ENCODE measurements at places on chromosomes 2 and 18.

DNA sequence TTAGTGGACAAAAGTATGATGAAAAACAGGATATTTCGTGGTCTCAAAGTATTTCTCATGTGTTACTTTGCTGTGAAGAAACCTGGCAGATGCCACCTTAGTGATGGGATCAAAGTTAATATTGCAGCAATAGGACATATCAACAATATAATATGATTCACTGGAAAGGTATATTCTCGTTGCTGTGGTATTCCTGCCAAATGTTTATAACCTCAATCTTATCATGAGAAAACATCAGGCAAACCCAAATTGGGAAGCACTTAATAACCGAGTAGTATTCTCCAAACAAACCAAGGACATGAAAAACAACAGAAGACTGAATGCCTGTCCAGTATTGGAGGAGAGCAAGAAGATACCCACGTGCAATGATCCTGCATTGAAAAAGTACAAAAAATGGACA lies 302.6 kb upstream of the MC4R start:
- no peaks in the 10 kb centered on the region for H3K4me1 ChIP-seq
- no peak overlapping the region for H3K27ac ChIP-seq
- H3K27me3 ChIP-seq, result no peaks in the 10 kb centered on the region

DNA sequence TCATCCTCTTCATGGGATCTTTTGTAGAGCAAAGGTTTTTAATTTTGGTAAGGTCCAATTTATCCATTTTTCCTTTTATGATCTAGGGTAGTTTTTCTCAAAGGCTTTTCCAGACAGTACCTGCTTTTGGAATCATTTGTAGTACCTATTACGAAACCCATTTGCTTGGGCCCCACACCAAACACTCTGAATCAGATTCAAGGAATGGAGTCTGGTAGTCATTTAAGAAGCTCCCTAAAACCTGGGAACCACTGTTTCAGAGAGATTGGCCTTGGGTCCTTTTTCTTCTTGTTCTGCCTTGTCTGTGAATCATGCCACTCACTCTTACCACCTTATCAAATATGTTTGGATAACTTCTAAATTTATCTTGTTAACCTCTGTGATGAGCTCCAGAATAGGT lies 40.3 kb downstream of the OSBPL6 start:
- H3K27me3 ChIP-seq, result no peaks in the 10 kb centered on the region
- no peak overlapping the region for H3K27ac ChIP-seq
- H3K4me3 ChIP-seq, result no peak overlapping the region
- H3K36me3 ChIP-seq, result no peaks in the 10 kb centered on the region
- no peaks in the 10 kb centered on the region for H3K4me1 ChIP-seq

GRCh38 chr2:217617616-217618022 lies 385.2 kb downstream of the TNS1 start:
- H3K27me3 ChIP-seq, result no peaks in the 10 kb centered on the region
- DNase-seq, result no peak
- no peak overlapping the region for H3K27ac ChIP-seq
- H3K36me3 ChIP-seq, result no peaks in the 10 kb centered on the region
- H3K4me1 ChIP-seq, result no peaks in the 10 kb centered on the region

DNA sequence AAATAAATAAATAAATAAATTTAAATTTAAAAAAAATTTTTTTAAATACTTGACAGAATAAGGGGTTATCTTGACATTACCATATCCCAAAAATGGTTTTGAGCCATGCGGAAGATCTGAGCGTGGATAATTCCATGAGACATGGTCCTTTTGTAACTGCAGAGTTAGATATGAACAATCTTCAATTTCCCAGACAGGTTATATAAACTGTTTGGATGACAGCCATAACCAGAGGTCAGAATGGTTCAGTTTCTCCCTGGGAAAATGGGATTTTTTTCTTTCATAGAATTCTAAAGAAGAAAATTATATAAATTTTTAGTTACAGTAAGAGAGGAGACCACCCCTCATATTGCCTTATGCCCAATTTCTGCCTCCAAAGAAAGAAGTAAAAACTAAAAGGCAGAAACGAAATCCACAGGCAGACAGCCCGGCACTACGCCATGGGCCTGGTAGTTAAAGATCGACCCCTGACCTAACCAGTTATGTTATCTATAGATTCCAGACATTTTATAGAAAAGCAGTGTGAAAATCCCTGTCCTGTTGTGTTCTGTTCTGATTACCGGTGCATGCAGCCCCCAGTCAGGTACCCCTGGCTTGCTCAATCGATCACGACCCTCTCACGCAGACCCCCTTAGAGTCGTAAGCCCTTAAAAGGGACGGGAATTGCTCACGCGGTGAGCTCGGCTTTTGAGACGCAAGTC lies 3.0 kb downstream of the GALM start:
- H3K27ac ChIP-seq, result no peak overlapping the region
- no peak for DNase-seq
- no peaks in the 10 kb centered on the region for H3K27me3 ChIP-seq
- H3K36me3 ChIP-seq, result peaks cover 3% of the 10 kb centered on the region
- H3K4me3 ChIP-seq, result no peak overlapping the region

GRCh38 chr2:20171445-20171977 lies 53.4 kb downstream of the SDC1 start:
- no peak for DNase-seq
- H3K36me3 ChIP-seq, result no peaks in the 10 kb centered on the region
- no peak overlapping the region for H3K27ac ChIP-seq
- H3K4me1 ChIP-seq, result no peaks in the 10 kb centered on the region
- H3K4me3 ChIP-seq, result no peak overlapping the region

DNA sequence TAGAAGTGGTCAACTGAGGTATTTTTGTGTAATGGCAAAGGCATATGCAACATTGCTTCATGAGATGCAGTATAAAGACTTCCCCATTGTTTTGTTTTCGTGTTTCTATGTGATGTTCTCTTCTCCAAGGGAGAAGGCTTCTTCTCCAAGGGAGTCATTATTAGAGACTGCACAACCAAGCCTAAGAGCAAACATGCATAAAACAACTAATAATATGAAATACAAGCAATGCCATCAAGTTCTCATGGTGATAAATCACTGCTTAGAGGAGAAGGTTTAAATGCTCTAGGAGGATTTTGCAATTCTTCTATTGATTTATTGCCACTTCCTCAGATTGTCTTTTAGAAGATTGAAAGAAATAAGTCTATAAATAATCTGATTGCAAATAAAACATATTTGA lies 524.4 kb downstream of the IRS1 start:
- no peaks in the 10 kb centered on the region for H3K36me3 ChIP-seq
- DNase-seq, result no peak
- H3K27me3 ChIP-seq, result no peaks in the 10 kb centered on the region
- no peak overlapping the region for H3K27ac ChIP-seq

DNA sequence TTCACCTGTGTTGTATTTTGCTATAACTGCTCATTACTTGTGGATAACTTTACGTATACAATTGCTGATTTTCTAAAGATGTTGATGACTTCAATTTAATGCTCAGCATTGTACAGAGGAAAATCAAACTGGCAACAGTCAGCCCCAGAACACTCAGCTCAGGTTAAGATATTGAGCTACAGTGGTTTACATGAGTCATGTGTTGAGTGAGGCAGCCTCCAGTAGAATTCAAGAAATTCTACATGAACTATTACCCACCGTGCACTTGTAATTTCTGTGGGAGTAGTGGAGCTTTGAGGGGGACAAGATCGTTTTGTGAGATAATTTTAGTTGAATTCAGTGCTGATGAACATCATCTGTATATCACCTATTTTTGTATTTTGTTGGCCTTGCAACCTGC lies 292.3 kb downstream of the ALPK2 start:
- no peak overlapping the region for H3K27ac ChIP-seq
- no peaks in the 10 kb centered on the region for H3K4me1 ChIP-seq
- H3K4me3 ChIP-seq, result no peak overlapping the region
- no peak for DNase-seq

- no peak for DNase-seq
- H3K27ac ChIP-seq, result no peak overlapping the region
- H3K4me1 ChIP-seq, result peaks cover 3% of the 10 kb centered on the region
- no peak overlapping the region for H3K4me3 ChIP-seq
- no peaks in the 10 kb centered on the region for H3K27me3 ChIP-seq
Observed at GRCh38 chr2:200275295-200276013, 31.0 kb upstream of the SPATS2L start.

DNA sequence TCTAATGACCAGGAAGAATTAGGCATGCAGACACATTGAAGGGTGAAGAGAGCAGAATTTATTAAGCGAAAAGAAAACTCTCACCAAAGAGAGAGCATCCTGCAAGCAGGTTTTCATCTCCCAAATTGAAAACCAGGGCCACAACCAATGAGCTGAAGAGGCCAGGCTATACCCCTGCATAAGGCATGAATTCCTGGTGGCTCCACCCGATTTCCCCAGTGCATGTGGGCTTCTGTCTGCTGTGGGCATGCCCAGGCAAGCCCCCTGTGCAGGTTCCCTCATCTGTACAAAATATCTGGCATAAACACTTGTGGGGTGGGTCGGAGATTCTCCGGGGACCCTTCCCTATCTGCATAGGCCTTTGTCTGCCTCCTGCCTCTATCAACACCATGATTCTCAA lies 621.6 kb upstream of the LRRTM1 start:
- H3K27me3 ChIP-seq, result no peaks in the 10 kb centered on the region
- no peaks in the 10 kb centered on the region for H3K36me3 ChIP-seq

DNA sequence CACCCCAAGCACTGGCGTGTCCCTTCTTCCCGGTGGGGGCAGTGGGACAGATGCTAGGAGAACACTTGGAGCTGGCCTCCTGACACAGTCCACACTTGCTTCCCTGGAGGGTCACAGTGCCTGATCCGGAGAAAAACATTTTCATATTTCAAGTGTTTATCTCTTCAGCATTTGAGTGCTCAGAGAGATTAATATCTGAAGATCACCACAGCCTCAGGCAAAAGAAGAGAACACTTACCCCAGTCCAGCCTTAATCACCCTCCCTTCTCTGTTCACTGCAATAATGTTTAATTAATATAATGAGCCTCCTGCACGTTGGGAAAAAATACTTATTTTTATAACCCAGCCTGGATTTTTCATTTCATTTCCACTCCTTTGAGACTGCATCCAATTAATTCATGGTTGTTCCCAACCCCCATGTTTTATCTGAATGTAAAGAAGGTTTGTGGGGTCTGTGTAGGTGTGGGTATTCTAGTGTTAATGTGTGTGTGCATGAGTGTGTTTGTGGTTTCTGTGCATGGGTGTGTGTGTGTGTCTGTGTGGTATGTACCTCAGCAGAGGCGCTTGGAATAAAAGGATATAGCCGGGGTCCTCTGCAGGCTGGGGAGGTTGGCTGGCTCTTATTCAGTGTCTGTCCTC lies 72.1 kb downstream of the NRP2 start:
- no peaks in the 10 kb centered on the region for H3K36me3 ChIP-seq
- no peak for DNase-seq
- no peak overlapping the region for H3K4me3 ChIP-seq
- H3K27ac ChIP-seq, result no peak overlapping the region
- H3K27me3 ChIP-seq, result no peaks in the 10 kb centered on the region
- no peaks in the 10 kb centered on the region for H3K4me1 ChIP-seq

DNA sequence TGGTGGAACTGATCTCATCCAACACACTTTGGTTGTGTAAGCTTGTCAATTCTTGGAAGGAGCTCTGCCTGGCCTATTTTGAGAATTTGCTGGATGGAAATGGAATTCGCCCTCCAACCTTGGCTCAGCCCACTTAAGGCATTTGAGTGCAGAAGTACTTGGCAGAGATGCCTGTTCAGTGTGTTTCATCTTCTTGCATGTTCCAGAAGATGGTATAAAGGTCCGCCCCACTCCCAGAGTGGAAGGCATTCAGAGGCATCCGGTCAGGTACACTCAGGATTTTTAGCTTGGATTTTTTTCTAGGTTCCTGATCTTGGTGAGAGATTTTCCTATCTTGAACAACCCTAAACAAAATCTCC lies 61.3 kb upstream of the TXNDC2 start:
- no peak for DNase-seq
- H3K27ac ChIP-seq, result no peak overlapping the region
- peaks cover 16% of the 10 kb centered on the region for H3K4me1 ChIP-seq
- H3K36me3 ChIP-seq, result peaks cover 5% of the 10 kb centered on the region
- H3K27me3 ChIP-seq, result no peaks in the 10 kb centered on the region

DNA sequence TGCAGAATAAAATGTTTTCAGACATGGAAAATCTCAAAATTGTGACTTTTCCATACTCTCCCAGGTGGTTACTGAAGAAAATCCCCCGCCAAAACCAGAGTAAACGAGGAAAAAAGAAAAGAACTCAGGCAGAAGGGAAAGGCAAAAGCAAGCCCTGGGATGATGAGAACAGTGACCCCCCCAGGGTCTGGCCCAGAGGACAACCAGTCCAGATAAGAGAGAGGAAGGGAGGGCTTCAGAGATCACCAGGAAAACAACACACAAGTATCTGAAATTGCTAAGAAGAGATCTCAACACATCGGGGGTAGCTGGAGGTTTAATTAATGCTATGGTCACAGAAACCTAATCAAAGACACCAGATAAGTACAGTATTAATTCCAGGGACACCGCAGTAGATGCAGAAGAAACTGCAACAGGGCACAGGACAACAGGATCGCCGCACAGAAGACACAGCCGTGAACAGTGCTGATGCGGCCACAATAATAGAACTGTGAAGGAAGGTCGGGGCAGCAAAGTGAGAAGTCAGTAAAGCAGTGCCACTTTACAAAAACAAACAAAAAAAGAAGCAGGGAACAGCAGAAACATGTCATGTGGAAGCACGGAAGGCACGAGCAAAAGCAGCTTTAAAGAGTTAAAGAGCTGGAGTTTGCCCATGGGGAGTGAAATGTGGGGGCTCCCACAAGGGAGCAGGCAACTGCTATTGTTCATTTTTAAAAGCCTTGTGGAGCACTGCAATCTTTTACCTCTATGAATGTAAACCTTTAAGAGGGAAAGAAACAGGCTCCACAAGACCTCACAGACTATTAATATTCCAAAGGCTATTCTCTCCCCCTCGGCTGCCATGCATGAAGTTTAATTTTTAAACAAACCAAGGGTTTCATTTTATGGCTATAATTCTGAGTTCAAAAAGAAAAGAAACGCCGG lies 28.4 kb downstream of the FAM168B start:
- no peak overlapping the region for H3K27ac ChIP-seq
- no peak for DNase-seq
- peaks cover 70% of the 10 kb centered on the region for H3K36me3 ChIP-seq
- peaks cover 3% of the 10 kb centered on the region for H3K4me1 ChIP-seq

GRCh38 chr2:214038186-214038585 lies 372.7 kb upstream of the VWC2L start:
- H3K36me3 ChIP-seq, result no peaks in the 10 kb centered on the region
- H3K4me3 ChIP-seq, result no peak overlapping the region
- H3K27me3 ChIP-seq, result no peaks in the 10 kb centered on the region
- H3K27ac ChIP-seq, result no peak overlapping the region
- no peaks in the 10 kb centered on the region for H3K4me1 ChIP-seq
- DNase-seq, result no peak

GRCh38 chr2:112085375-112085730 lies 30.3 kb downstream of the TMEM87B start:
- peaks cover 30% of the 10 kb centered on the region for H3K4me1 ChIP-seq
- no peak for DNase-seq
- no peak overlapping the region for H3K4me3 ChIP-seq
- H3K27ac ChIP-seq, result peak overlapping the region; percentile 43
- no peaks in the 10 kb centered on the region for H3K27me3 ChIP-seq

- no peak for DNase-seq
- H3K4me3 ChIP-seq, result no peak overlapping the region
- no peaks in the 10 kb centered on the region for H3K36me3 ChIP-seq
- H3K27ac ChIP-seq, result no peak overlapping the region
- H3K4me1 ChIP-seq, result no peaks in the 10 kb centered on the region
Observed at GRCh38 chr2:79916285-79916684, 388.3 kb downstream of the LRRTM1 start.

- no peak overlapping the region for H3K4me3 ChIP-seq
- no peaks in the 10 kb centered on the region for H3K27me3 ChIP-seq
- H3K4me1 ChIP-seq, result no peaks in the 10 kb centered on the region
- no peak overlapping the region for H3K27ac ChIP-seq
- no peaks in the 10 kb centered on the region for H3K36me3 ChIP-seq
- DNase-seq, result no peak
Observed at GRCh38 chr18:66575263-66575662, 28.6 kb downstream of the CDH19 start.

Data from activated B cell treated with CpG ODN at 0.5 μM for 24 hours (primary cell).